Neural progenitor cell (in vitro differentiated cells): ENCODE measurements at places on chromosomes 6 and 20.

DNA sequence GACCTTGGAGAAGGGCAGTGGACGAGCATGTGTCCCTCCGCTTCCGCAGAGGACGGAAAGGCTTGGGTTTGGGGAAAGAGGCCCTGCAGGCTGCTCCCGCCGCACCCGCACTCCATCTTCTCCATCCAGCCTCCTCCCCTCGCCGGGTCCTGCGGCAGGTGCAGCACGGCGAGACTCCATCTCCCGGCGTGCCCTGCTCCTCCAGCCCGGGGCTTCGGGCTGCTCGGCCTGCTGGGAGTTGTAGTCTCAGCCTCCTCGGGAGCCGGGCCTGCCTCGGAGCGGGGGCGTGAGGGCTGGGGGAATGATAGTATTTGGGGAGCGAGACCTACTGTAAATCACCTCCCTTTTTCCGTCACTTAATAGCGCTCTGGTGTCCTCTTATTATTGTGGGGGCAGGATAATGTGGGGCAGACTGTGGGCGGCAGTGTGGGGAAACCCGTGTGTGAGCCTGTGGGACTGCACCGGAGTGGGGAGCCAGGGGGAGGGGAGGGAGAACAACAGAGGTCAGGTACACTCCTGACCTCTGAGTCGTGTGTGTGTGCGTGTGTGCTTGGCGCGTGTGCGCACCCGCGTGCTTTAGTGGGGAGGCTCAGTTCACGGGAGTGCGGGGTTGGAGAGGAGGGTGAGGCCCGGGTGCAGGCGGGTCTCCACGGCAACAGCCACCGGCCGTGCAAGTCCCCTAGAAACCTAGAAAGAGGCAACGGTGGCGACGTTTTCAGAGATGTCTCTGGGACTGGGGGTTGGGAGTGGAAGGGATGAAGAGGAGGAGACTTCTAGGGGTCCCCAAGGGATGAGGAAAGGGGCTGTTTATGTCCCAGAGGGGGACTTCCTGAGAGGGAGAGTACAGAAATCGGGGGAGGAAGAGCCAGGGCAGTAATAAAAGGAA, 4.1 kb downstream of the TTBK1 start:
- H3K27me3 ChIP-seq = peaks cover 49% of the 10 kb centered on the region
- DNase-seq = peak; percentile 94
- peak overlapping the region; percentile 91 for H3K4me3 ChIP-seq
- H3K36me3 ChIP-seq = no peaks in the 10 kb centered on the region
- peaks cover 14% of the 10 kb centered on the region for H3K4me1 ChIP-seq

GRCh38 chr20:7882076-7882475, 58.2 kb downstream of the HAO1 start:
- H3K27ac ChIP-seq = no peak overlapping the region
- H3K4me3 ChIP-seq = no peak overlapping the region
- H3K4me1 ChIP-seq = no peaks in the 10 kb centered on the region
- no peaks in the 10 kb centered on the region for H3K36me3 ChIP-seq
- DNase-seq = no peak

DNA sequence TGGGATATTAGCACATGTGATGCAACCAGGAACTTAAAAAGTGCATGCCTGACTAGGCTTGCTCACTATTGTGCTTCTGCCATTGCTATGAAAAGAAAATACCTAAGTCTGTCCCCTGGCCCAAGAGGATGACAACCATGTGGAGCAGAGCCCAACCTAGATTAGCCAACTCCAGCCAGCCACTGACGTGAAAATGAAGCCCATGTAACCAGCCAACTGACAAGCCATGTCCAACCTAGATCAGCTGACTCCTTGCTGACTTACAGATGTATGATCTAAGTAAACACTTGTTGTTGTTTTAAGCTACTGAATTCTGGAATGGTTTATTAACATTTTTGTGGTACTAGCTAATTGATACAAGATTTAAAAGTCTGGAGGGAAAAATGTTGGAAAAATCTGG, 47.5 kb downstream of the PIGU start:
- peaks cover 4% of the 10 kb centered on the region for H3K36me3 ChIP-seq
- H3K4me3 ChIP-seq = no peak overlapping the region
- no peak overlapping the region for H3K27ac ChIP-seq
- peaks cover 6% of the 10 kb centered on the region for H3K4me1 ChIP-seq

GRCh38 chr20:61755971-61756845, 309.5 kb downstream of the TAF4 start:
- H3K4me3 ChIP-seq = no peak overlapping the region
- H3K4me1 ChIP-seq = peaks cover 4% of the 10 kb centered on the region
- H3K36me3 ChIP-seq = no peaks in the 10 kb centered on the region
- no peak overlapping the region for H3K27ac ChIP-seq

DNA sequence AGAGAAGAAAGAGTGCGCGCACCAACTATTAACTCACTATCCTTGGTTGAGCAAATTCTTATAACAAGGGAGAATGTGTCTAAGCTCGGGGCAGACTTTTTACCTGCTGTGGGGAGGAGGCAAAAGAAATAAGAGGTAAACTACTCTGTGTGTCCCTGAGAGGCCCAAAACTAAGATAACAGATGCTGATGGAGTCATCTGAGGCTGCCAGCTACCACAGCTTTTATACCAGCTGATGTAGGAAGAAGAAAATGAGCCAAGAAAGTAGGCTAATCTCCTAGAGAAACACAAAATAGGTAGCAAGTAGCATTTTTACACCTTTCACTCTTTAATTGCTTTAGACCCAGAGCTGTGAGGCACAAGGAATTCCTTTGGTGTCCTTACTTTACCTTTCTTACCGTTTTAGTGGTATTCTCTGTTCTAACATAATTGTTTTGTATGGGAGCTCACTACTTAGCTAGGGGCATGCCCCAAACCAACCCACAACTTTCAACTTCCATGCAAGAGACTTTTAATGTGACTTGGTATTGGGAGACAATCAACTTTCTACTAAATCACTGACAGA, 27.8 kb upstream of the PIM1 start:
- H3K4me3 ChIP-seq = peak overlapping the region; percentile 20
- no peaks in the 10 kb centered on the region for H3K36me3 ChIP-seq
- no peaks in the 10 kb centered on the region for H3K27me3 ChIP-seq

DNA sequence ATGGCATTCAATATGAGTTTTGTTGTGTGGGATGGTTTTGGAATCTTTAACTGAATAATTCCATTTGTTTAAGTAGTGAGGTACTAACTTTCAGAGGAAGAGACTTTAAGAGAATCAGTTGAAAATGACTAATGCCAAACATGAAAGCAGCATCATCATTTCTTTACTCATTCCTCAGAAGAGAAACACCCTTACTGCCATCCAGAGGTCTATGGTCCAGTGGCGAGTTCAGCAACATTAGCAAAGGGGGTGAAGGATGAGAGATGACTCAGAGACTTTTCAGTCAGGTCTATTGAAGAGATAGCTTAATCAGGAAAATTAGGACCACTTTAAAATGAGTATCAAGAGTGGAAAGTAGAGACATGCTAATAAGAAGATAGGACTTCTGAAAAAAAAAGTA, 118.8 kb downstream of the COL19A1 start:
- H3K27ac ChIP-seq = no peak overlapping the region
- no peaks in the 10 kb centered on the region for H3K36me3 ChIP-seq
- no peak overlapping the region for H3K4me3 ChIP-seq

GRCh38 chr6:94751641-94752329, 825.5 kb upstream of the MANEA start:
- H3K27me3 ChIP-seq = no peaks in the 10 kb centered on the region
- no peak for DNase-seq

DNA sequence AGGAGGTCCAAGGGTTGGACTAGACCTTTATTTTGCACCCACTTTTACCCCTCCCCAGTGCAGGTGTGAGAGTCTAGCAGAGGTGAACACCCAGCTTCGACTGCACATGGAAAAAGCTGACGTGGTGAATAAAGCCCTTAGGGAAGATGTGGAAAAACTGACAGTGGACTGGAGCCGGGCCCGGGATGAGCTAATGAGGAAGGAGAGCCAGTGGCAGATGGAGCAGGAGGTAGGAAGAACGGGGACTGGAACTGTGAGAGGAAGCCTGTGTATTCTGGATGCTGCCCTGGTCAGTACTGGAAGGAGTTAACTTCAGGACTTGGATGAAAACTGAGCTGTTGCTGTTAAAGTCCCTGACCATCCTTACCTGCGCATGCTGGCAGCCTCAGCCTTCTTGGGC, 10.6 kb downstream of the CEP250 start:
- H3K27me3 ChIP-seq = no peaks in the 10 kb centered on the region
- peaks cover 9% of the 10 kb centered on the region for H3K36me3 ChIP-seq
- peaks cover 4% of the 10 kb centered on the region for H3K4me1 ChIP-seq
- H3K27ac ChIP-seq = no peak overlapping the region
- no peak for DNase-seq

DNA sequence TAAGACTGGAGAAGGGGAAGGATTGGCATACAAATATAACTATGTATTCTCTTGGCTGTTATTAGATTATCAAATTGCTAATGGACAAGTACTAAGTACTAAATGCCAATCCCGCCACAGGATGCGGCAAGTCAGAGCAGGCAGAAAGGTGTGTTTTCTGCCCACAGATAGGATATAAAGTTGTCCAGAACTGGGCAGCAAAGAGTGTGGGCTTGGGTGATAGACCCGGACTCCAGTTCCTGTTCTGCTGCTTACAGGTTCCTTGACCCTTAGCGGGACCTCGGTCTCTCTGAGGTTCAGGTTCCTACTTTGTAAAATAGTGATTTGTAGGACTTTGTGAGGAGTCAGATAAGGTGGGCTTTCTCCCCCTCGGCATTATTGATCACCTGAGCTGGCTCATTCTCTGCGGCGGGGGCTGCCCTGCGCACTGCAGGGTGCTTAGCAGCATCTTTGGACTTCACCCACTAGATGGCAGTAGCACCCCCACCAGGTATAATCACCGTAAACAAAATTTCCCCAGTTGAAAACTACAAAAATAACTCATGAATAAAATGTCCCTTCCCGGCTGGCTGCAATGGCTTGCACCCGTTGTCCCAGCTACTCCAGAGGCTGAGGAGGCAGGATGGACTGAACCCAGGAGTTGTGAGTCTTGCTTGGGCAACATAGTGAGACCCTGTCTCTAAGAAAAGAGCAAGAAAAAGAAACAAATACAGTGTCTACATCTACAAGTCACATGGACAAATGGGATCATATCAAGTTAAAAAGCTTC, 193.1 kb downstream of the DOK5 start:
- no peaks in the 10 kb centered on the region for H3K27me3 ChIP-seq
- no peaks in the 10 kb centered on the region for H3K36me3 ChIP-seq
- H3K27ac ChIP-seq = no peak overlapping the region
- DNase-seq = peak; percentile 60
